ENCODE measurements at places on chromosomes 3 and 15. TPM values are rescaled to one million over a fixed set of nuclear protein-coding genes. Genes with fewer than 3 reads are reported as not detected.

The CGNL1 gene
- total RNA-seq: 1.2 TPM

The ICE2 gene
- total RNA-seq: 32.1 TPM

The ZNF774 gene
- total RNA-seq: 0.62 TPM

The PHC3 gene
- total RNA-seq: 10.0 TPM

The ONECUT1 gene
- 0.30 TPM for total RNA-seq

The NR1I2 gene
- total RNA-seq: not detected

The GOLGA8M gene
- not detected for total RNA-seq

The GJD2 gene
- total RNA-seq: not detected

The DISP2 gene
- total RNA-seq: 1.9 TPM

The ZNF710 gene
- total RNA-seq: 15.0 TPM

The HAPLN3 gene
- 36.1 TPM for total RNA-seq

The KCNMB3 gene
- 1.7 TPM for total RNA-seq

The RFC4 gene
- 45.9 TPM for total RNA-seq

The KBTBD13 gene
- total RNA-seq: not detected

The LMAN1L gene
- total RNA-seq: not detected

The LSAMP gene
- 0.18 TPM for total RNA-seq

The PLIN1 gene
- 0.08 TPM for total RNA-seq

The SLC24A5 gene
- total RNA-seq: not detected

The CYP1A2 gene
- total RNA-seq: not detected

The DPPA4 gene
- total RNA-seq: not detected

The TFDP2 gene
- 15.1 TPM for total RNA-seq

The ARGFX gene
- total RNA-seq: not detected

The SUSD5 gene
- 3.6 TPM for total RNA-seq

The NRROS gene
- not detected for total RNA-seq

The OSBPL10 gene
- 13.0 TPM for total RNA-seq

The EPB42 gene
- total RNA-seq: not detected

The GNB4 gene
- total RNA-seq: 11.5 TPM

Measured in A549 treated with CORT108297 at 1 μM for 4 hours (cell line).